ENCODE measurements at places on chromosomes 2 and 18.

DNA sequence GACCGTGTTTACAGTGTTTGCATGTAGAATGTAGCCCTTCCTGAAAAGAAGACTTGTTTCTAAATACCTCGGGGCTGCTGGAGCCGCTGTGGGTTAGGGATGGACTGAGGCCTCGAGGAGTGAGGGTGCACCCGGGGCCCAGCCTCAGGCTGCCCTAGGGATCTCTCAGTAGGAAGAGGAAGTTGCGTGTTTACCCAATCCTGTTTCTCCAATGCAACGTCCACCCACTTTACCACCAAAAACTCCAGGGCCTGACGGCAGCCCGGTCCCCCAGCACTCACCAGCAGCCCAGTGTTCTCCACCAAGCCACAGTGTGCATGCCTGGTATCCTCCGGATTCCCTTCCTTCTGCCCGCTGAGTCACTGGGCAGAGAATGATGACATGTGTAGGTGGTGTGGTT is 255.8 kb downstream of the GLI2 start:
- no peak for DNase-seq

- no peak for DNase-seq
Observed at GRCh38 chr2:218291318-218292047, 820 bp downstream of the TMBIM1 start.

- no peak for DNase-seq
Observed at GRCh38 chr2:120539937-120540718, 194.2 kb downstream of the INHBB start.

DNA sequence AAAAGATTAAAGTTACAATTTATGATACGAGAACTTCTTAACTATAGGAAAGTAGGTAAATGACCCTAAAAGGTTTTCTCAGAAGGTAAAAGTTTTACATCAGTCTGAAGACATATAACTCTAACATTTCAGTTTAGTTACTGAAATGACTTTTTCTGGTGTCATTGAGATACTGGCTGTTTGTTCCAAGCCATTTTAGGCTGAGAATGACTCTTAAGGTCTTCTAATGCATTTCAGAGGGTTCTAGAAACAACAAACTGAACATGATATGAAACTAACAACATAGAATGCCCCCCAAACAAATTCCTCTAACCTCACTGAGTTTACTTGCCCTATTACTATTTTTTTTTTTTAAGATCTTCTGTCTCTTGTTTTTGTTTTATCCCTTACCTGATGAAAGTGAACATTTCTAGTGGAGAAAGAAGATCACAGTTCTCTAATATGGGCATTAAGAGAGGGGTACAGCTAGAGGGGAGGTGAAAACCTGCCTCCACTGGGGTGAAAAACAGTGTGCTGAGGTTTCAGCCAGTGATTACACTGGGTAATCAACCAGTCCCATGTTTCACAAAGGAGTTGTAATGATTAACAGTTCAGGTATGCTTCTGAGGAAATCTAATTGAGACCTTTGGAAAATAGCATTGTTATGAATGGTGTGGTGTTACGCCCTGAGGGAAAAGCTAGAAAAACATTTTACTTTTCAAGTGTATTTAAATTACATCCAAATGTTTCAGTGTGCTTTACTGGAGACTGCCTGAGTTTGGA is 11.2 kb downstream of the NABP1 start:
- no peak for DNase-seq

DNA sequence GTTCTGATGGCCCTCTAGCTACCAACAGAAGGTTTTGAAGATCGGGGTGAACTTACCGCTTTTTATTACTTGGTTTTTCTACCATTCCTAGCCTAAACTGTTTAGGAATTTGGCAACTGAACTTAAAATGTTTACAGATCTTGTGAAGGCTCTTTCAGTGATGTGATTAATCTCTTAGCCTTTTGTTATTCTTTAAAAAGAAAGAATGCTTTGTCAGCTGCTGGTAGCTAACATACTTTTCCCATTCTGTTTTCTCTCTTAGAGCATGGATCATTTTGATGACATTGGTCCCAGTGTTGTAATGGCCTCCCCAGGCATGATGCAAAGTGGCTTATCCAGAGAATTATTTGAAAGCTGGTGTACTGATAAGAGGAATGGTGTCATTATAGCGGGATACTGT is 18.1 kb downstream of the CPSF3 start:
- no peak for DNase-seq

DNA sequence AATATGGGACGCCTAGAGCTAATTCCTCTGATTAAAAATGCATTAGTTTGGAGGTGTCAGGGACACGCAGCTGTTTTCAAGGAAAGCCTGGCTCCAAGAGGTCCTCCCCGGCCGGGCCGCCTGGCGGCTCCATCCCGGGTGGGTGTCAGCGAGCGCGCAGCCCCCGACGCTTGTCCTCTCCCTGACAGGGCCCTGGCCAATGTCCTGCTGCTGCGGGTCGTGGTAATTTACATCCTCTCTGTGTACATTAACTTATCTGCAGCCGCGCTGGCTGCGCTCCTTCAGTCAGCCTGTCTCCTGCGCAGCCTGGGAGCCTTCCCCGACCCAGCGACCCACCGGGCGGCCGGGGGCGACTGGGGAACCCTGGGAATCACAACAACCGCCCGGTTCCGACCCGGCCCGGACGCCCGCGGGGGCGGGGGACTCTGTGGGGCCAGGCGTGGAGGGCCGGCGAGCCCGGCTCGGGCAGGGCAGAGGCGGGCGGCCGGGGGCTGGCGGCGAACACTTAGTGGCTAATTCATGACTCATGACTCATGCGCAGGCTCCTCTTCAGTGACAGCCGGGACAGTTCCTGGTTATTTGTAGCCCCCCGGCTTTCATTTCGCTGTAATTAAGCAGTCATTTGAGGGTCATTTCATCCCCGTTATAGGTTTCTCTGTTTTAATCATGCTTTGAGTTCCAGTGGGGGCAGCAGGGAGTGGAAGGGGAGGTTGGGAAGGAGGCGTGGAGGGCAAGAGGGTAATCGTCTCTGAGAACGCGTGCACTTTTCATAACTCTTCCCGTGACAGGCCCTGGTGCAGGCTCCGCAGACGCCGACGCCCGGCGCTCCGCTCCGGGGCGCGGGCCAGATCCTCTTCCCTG is 141.9 kb upstream of the CTAGE1 start:
- no peak for DNase-seq

GRCh38 chr2:229719926-229720647 is 5.7 kb upstream of the DNER start:
- no peak for DNase-seq

- no peak for DNase-seq
Observed at GRCh38 chr2:202193881-202194353, 44.5 kb downstream of the SUMO1 start.

DNA sequence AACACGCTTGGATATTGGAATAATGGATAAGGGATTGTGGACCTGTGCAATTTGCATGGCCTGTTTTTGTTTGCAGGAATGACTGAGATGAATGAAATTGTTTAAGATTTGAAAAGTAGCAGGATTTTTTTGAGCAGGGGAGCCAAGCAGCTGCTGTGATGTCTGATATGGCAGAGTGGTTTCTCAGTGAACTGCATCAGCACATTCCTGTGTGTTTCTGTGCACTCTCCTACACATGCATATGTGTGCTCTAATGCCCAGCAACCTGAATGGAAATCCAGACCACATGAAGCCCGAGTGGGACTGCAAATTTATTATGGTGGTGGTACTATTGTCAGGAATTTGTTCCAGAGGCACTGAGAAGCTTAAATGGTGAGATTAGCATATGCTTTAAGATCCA is 161.7 kb downstream of the PARD3B start:
- DNase-seq: no peak

GRCh38 chr2:128416109-128416785 is 97.6 kb upstream of the HS6ST1 start:
- DNase-seq: no peak

DNA sequence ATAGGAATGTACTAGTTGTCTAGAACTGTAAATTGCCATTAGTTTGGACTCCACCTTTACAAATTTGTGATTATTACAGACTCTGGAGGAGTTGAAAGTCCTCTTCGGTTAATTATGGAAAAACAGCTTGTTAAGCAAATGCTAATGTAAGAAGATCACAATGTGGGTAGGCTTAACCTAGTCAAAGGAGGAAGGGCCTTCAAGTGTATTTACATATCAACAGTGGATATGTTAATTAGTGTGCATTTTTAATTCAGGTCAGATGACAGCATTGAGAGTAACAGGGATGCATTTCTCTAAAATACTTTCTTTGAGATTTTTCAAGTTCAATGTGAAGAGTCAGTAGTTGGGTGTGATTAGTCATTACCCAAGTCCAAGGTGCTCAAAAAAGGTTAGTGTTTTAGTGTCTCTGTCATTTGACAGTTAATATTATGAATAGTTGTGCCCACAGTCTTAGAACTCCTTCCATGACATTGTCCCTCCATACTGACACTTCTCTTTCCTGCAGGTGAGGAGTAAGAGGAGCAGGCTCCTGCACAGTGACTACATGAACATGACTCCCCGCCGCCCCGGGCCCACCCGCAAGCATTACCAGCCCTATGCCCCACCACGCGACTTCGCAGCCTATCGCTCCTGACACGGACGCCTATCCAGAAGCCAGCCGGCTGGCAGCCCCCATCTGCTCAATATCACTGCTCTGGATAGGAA is 28.0 kb downstream of the CD28 start:
- DNase-seq: no peak

DNA sequence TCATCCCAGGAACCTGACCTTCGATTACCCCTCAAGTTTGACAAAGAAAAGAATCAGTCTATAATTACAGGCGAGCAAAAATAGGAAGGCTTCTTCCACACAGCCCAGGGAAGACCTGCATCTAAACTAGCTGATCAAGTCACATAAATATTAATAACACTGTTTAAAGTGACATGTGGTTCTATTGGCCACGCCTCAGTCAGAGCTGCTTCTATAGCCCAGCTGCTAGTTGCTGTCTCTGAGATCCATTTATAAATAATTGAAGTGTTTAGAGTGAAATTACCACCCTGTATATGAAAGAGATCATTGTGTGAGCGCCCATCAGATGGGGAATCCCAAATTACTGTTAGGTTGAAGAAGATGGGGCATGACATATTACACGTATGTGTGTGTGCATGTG is 426.0 kb downstream of the CDH2 start:
- DNase-seq: no peak

GRCh38 chr18:46577546-46577945 is 79.5 kb downstream of the LOXHD1 start:
- no peak for DNase-seq

DNA sequence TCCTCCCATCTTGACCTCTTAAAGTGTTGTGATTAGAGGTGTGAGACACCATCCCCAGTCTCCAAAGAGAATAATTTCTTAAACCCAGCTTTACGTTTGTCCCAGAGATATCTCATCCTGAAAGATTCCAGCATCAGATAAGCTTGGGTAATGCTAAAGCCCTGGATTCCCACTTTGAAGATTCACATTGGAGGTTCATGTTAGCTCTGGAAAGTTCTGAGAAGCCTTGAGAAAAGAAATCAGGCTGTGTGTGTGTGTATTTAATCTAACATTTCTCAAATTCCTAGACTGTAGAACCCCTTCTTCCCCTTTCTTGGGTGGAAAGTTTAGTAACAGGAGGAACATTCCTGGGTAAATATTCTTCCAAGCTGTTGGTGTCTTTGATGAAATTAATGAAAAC is 18.0 kb downstream of the ZNF532 start:
- DNase-seq: no peak

- DNase-seq: no peak
Observed at GRCh38 chr2:212109217-212109616, 429.4 kb downstream of the ERBB4 start.

DNA sequence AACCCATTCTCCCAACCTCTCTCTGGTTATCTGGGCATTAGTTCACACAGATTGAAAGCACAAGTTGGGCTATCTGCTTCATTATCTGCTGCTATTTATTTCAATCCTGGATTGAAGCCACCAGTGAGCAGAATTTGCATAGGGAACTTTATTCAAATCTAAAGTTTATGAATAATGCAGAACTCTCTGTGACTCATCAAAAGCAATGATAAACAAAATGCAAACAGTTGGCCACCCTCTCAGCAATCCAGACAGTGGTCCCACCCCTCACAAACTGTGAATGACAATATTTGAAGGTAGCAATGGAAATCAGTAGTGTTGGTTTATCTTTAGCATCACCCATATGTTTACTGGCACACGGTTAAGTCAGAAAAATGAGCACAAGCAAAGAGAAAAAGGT is 106.8 kb upstream of the TMEM178A start:
- DNase-seq: no peak

- no peak for DNase-seq
Observed at GRCh38 chr2:50215736-50216135, 816.2 kb downstream of the NRXN1 start.

DNA sequence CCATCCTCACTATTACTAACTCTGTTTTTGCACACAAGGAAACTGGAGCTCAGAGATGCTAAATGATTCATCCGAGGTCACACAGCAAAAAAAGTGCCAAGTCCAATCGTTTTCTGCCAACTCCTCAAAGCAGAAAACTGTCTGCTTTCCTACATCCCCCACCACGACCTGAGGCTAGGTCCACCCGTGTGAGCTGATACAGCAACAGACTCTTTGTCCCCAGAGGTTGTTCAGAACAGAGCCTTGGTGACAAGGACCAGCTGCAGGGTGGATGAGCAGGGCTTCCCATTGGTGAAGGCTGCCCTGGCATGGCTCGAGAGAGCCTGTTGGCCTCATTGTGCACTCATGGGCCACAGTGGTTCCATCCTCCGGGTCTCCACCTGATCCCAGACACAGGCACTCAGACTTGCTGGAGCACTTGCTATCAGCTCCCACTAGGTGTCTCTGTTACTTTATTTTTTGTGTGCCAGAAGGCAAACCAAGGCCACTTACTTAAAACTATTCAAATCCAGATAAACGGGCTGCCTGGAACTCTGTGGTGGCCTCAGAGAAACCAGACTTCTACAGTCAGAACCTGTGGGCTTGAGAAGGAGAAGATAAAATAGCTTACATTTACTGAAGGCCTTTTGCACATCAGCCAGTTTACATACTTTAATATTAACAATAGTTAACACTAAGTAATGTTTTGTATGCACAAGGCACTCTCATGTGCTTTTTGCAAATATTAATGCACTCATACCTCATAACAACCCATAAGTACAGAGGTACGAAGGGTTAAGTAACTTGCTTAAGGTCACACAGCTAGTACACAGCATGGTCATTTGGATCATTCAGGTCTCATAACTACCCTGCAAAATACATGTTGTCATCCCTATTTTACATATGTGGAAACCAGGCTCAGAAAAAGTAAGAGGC is 62.9 kb upstream of the CTIF start:
- peak; percentile 47 for DNase-seq

GRCh38 chr2:162113776-162114168 is 38.3 kb downstream of the GCG start:
- no peak for DNase-seq

GRCh38 chr2:50419778-50420177 is 612.2 kb downstream of the NRXN1 start:
- no peak for DNase-seq

Data from activated CD4-positive, alpha-beta T cell treated with anti-CD3 and anti-CD28 coated beads, Interleukin-2, amount 10 ng/mL, durations not matched to agents 7 days and 5 days (primary cell).